ENCODE measurements at places on chromosomes 7 and 10. TPM values are rescaled to one million over a fixed set of nuclear protein-coding genes. Genes with fewer than 3 reads are reported as not detected.

DNA sequence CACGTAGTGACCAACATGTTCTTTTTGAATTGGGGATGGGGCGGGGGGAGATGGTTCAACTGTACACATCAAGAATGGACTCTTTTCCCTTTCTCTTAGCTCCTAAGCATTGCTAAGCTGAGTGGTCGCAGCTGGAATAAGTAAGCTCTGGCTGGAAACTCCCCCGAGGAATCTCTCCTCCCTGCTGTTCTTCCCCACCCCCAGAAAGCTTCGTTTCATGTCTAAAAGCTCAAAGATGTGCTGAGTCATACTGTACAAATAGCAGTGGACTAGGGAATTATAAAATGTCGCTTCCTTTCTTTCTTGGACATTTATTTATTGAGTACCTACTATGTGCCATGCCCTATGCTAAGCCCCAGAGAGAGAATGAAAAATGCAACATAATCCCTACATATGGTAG is 191.1 kb upstream of the ADO start:
- no peak for DNase-seq
- H3K36me3 ChIP-seq: no peaks in the 10 kb centered on the region
- no peaks in the 10 kb centered on the region for H3K27me3 ChIP-seq

MSMB gene
- total RNA-seq: 2.2 TPM

IL6 gene
- 1.6 TPM for total RNA-seq

DNA sequence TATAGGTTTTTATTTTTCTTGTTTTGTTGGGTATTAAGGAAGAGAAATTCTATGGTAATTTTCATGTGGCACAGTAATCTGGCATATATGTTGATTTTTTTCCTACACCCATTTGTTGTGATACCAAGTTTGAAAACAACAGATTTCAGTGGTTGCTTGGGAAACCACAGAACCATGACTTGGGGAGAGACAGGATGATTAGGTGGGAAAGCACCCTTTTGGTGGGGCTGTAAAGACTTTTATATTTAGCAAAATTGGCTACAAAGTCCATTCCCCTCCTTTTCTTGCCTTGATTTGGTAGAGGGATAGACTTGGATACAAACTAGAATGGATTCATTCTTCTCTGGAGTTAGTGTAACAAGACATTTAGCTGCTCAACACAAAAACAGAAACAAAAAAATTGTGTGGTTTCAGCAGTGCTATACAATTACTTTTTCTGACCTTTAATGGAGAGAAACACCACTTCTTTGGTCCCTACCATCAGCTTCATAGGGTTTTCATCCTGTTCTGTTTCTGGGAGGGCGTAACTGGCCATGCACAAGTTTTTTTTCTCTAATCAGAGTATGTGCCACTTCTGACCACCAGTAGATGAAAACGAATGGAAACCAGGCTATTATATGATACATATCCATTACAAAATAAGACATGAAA is 52.7 kb downstream of the FIGNL1 start:
- no peak overlapping the region for H3K27ac ChIP-seq
- no peaks in the 10 kb centered on the region for H3K4me1 ChIP-seq
- no peak for DNase-seq
- no peaks in the 10 kb centered on the region for H3K36me3 ChIP-seq

- H3K27ac ChIP-seq: no peak overlapping the region
- H3K36me3 ChIP-seq: no peaks in the 10 kb centered on the region
- H3K27me3 ChIP-seq: no peaks in the 10 kb centered on the region
- no peak overlapping the region for H3K4me3 ChIP-seq
- no peaks in the 10 kb centered on the region for H3K4me1 ChIP-seq
Measured at GRCh38 chr7:48575516-48575915, 348.8 kb upstream of the CDC14C start.

Measured in hepatocyte (in vitro differentiated cells).